ENCODE measurements at places on chromosomes 2 and 18. TPM values are rescaled to one million over a fixed set of nuclear protein-coding genes. Genes with fewer than 3 reads are reported as not detected.

- H3K4me3 ChIP-seq, result no peak overlapping the region
- no peaks in the 10 kb centered on the region for H3K36me3 ChIP-seq
- DNase-seq, result no peak
Observed at GRCh38 chr2:41966431-41966893, 81.4 kb upstream of the PKDCC start.

GRCh38 chr2:22626621-22627020 lies 758.4 kb upstream of the KLHL29 start:
- no peaks in the 10 kb centered on the region for H3K27me3 ChIP-seq
- H3K4me1 ChIP-seq, result no peaks in the 10 kb centered on the region
- H3K4me3 ChIP-seq, result no peak overlapping the region
- H3K27ac ChIP-seq, result no peak overlapping the region
- no peaks in the 10 kb centered on the region for H3K36me3 ChIP-seq
- peak; percentile 70 for DNase-seq

DNA sequence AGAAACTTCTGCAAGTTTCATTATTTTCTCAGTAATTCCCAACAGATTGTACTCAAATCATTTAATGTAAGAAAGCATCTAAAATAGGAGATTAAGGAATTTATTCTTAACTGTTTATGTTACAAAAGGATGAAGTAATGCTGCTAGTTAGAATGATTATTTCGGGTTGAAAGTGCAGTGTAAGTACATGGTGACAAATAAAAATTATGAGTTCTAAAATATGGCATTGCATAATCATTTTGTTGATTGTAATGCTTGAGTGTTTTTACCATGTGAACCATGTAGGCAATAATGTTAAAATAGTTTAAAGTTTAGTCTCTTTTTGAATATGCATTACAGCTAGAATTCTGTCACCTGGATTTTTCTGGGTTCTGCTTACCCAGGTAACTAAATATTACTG lies 149.0 kb upstream of the SP5 start:
- H3K4me3 ChIP-seq, result no peak overlapping the region
- no peak for DNase-seq
- H3K36me3 ChIP-seq, result no peaks in the 10 kb centered on the region
- H3K27me3 ChIP-seq, result no peaks in the 10 kb centered on the region
- no peak overlapping the region for H3K27ac ChIP-seq

GRCh38 chr2:42457011-42457410 lies 36.8 kb downstream of the KCNG3 start:
- H3K27me3 ChIP-seq, result no peaks in the 10 kb centered on the region
- H3K4me3 ChIP-seq, result no peak overlapping the region
- peak; percentile 77 for DNase-seq
- H3K36me3 ChIP-seq, result no peaks in the 10 kb centered on the region

Gene HDHD2
- total RNA-seq, result 26.8 TPM

Gene NAB1
- total RNA-seq, result 40.2 TPM
